ENCODE measurements at places on chromosomes 1 and 21.
A peak's percentile ranks its signal among the peaks of the same experiment; 100 is the strongest.

DNA sequence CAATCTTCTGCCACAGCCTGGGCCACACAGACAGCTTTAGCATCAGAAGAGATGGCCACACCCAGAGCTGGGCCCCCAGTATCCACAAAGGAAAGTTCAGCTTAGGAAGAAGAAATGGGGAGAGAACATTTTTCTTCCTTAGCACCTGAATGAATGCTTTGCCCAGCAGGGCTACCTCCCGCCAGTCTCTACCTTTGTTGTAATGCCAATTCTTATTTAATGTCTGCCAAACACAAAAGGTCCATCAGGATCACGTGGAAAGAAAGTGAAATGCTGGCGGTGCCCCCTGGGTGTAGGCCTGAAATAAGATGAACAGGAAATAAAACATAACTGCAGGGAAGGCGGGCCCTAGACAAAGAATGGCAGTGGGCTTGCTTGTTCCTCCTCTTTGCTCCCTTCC lies 125.6 kb downstream of the CACNA1E start:
- peak; percentile 48 for DNase-seq

- no peak for DNase-seq
These were observed 7.1 kb upstream of the PEX10 start for GRCh38 chr1:2419416-2419815.

GRCh38 chr1:244968881-244969280 lies 104.5 kb upstream of the HNRNPU start:
- DNase-seq: no peak

DNA sequence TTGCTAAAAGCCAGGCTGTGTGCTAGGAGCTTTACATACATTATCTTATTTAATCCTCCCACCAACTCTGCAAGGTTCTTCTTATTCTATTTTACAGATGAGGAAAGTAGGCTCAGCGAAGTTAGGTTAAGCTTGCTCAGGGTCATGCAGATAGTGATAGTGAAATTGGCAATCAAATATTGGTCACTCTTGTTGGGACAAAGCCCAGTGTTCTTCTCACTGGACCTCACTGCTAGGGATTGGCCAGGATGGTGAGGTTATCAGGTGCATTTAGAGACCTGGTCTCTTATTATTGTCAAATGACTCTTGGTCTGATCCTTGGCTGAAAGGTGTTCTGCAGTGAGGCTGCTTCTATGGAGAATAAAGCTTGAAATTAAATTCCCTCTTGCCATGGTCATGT lies 145.1 kb downstream of the CNIH3 start:
- DNase-seq: no peak

- DNase-seq: no peak
These were observed 5.2 kb downstream of the ZDHHC18 start for GRCh38 chr1:26831546-26832248.

- no peak for DNase-seq
These were observed 89.9 kb upstream of the KAZN start for GRCh38 chr1:14508613-14509012.

DNA sequence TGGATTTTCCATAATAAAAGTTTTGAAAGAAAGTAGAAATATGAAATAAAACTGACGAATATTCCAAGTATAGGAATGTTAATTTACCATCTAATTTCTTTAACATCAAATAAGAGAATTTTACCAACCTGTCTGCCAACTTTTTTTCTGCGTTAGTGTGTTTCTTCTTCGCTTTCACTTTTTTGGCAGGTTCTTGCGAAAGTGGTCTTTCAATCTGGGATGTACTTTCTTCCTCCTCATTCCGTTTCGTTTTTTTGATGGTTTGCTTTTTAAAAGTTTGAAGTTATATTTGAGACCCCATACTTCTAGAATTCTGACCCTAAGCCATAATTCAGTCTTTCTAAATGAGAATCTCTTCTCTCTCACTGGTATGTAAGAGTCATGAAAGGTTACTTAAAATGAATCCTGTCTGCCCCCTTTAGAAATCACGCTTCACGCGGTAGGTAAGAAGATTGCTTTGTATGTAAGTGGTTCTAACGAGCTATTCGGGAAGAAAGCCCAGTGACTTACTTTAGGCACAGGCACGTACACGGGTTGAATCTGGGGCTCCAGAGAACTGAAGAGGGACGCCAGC lies 580 bp downstream of the RBM34 start:
- DNase-seq: peak; percentile 52

- DNase-seq: no peak
These were observed 59.5 kb downstream of the NAV1 start for GRCh38 chr1:201598396-201598795.

GRCh38 chr1:221911714-221912113 lies 169.8 kb upstream of the DUSP10 start:
- DNase-seq: no peak

- no peak for DNase-seq
These were observed 43.3 kb upstream of the DIRAS3 start for GRCh38 chr1:68093737-68094136.

- DNase-seq: peak; percentile 63
These were observed 62.8 kb downstream of the MAGI3 start for GRCh38 chr1:113452921-113453770.

- DNase-seq: no peak
These were observed 2.8 kb upstream of the NUP210L start for GRCh38 chr1:154157520-154158306.

DNA sequence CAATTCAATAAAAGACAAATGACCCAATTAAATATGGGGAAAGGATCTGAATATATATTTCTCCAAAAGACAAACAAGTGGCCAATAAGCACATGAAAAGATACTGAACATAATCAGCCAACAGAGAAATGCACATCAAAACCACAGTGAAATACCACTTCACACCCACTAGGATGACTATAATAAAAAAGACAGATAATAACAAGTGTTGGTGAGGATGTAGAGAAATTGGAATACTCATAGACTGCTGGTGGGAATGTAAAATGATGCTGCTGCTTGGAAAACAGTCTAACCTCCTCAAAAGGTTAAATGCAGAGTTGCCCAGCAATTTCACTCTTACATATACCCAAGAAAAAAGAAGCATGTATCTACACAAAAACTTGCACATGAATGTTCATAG lies 48.9 kb downstream of the PIK3R3 start:
- DNase-seq: no peak

DNA sequence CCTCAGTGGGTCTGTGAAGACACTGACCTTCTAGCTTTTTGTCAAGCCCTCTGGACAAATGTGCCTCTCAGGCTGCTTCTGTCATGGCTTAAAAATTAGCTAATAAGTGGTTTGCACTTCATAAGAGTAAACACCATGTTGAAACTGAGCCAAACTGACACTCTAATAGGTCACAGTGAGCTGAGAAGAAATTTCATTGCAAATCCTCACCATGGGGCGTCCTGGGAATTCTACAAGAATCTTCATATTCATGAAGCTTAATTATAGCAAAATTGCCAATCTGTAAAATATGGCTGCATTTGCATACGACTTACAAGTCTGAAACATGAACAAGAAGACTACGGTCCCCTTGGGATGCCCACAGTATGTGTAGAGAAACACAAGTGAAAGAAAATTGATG lies 188.6 kb downstream of the DSCAM start:
- no peak for DNase-seq

DNA sequence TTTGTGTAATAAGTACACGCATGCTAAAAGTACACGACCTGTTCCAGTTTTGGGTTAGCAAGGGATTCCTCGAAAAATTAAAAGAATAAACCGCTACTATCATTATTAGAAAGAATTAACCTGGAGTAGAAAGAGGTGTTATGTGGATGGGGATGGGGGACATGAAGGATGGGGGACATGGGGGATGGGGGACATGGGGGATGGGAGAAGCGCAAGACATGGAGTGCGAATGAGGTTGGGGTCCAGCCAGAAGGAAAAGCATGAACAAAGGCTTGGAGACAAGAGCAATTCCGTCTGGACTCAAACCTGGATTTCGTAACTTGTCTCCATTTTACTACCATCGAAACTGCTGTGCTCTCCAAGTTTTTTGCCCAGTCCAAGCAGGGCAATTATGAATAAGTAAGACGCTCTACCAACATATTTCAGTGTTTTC lies 591 bp upstream of the KDM1A start:
- peak; percentile 42 for DNase-seq
